NCI-H1694 treated with DMSO at 0.1 percent for 48 hours (cell line): ENCODE measurements at places on chromosomes 1 and 21.

DNA sequence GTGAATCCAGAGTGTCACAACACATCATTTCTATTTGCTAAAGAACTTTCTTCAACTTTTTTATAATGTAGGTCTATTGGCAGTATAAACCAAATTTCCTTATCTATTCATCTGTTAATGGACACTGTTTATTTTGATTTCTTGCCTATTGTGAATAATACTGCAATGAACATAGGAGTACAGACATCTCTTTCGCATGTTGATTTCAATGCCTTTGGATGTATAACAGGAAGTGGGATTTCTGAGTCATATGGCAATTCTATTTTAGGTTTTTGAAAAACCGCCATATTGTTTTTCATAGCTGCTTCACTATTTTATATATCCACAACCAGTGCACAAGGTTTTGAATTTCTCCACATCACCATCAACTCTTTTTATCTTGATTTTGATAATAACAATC is 198.7 kb downstream of the KCNT2 start:
- no peak for DNase-seq

GRCh38 chr1:182674346-182675246 is 9.8 kb downstream of the RGS8 start:
- DNase-seq, result no peak

DNA sequence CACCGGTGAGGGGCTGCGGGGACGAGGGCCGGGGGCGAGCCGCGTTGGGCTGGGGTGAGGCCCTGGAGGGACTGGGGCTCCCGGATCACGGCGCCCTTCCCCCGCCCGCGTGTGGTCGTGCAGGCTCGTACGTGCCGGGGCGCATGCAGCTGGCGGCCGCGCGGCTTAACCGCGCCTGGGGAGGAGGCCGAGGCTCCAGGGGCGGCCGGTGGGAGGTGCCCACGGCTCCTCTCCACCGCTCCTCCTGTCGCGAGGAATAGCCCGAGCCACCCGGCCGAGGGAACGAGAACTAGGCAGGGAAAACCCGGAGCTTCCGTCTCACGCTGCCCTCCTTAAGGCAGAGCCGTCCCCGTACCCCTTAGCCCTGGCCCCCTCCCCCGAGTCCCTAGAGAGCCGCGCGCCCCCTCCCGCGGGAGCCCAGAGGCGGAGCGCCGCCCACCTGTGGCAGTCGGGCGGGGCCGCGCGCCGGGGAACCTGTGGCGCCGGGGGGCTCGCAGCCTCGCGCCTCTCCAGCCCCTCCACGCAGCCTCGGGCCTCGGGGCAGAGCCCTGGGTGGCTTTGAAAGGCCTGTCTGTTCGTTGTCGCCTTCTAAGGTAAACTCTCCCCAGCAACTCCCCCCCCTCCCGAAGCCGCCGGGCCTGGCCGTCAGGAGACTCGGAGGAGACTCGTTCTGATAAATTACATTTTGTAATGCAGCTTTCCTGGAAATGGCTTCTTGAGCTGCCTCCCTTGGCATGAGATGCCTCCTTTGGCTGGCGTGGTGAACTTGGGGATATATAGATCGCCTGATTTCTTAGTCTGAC is 746 bp downstream of the AK4 start:
- DNase-seq, result peak; percentile 26

DNA sequence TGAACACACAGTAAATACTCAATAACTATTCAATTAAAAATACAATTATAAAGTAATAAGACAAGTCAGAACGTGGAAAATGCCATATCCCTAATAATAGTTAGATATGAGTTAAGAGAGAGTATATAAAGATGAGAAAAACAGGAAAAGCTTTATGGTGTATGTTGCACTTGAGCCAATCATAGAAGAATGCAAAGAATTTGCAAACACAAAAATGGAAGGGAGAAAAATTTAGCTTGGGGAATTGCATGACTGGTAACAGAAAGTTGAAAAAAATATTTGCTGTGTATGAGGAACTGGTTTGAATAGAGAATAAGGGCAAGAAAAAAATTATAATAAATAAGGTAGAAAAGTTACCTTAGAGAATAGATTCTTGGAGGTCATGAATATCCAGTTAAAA is 739.6 kb upstream of the CXADR start:
- no peak for DNase-seq
